ENCODE measurements at places on chromosomes 2 and 18.
A peak's percentile ranks its signal among the peaks of the same experiment; 100 is the strongest.

- DNase-seq = no peak
Observed at GRCh38 chr2:177730792-177731191, 338.2 kb downstream of the AGPS start.

GRCh38 chr18:31497836-31498573, at the start of gene DSG2:
Gene DSG2, plus strand, starts transcription at chr18:31498177. Its CDS starts 75 bp downstream, at chr18:31498252.
- DNase-seq = peak; percentile 92

DNA sequence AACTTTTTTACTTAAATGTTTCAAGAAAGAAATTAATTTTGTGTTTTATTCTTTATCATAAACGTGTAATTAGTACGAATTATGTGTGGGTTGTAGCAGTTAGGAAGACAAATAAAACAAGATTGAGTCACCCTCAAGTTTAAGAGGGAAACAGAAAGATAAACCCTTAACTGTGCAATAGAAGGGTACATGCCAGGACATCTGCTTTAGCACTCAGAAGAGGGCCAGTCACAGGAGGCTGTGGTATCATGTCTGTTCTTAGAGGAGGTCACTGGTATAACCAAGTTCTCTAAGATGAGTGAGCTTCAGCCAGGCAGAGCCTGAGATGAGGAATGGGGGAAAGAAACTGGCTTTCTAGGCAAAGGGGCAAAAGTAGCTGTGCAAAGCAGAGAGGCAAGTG, 42.4 kb upstream of the GRHL1 start:
- no peak for DNase-seq

DNA sequence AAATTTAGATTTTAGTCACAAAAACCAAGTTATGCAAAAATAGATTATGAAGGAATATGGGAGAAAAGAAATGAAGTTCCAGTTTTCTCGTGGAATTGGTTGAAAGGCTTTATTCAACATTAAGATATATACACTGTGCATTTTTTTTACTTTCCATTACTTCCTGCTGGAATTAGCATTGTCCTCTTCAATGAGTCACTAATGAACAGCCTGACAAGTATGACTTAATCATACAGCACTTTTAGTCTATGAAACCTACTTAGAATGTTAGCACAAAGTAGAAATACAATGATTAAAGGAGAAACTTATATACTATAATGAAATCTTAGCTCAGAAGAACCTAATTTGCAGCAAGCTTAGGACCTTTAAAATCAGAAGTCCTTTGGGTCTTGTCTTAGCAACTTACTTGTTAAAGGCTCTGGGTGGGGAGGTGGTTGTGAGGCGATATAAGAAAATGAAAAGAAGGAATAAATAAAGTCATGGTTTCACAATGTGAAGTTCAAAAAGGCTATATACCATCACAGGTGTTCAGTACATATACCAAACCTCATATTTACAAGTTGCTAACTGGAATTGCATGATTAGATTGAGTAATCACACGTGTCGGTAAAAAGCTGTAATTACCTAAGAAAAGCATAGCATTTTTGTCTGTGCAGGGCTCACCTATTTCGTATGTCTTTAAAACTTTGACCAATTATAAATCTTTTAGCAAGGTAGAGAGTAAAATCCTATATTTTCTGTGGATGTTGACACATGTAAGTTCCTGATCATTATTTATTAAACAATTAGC, 236.8 kb downstream of the CAMKMT start:
- DNase-seq = no peak

DNA sequence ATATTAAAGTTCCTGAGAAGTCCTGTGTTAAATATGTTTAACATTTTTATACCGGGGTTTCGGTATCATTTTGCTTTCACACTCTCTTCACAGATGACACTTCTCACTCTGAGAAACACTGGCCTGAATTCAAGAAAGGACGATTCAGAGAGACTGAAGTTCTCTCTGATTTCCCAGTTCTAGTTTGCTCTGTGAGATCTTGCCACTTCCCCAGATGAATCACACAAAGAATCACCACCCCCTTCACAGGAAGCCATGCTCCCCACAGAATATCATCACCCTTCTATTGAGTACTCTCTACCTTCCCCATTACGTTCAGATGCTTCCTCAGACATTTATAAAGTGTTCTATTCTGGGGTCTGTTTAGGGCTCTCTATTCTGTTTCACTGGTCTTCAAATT, 16.1 kb upstream of the CD207 start:
- no peak for DNase-seq

GRCh38 chr2:240234503-240234951, 94.1 kb upstream of the OTOS start:
- no peak for DNase-seq

GRCh38 chr2:288758-289361, 969 bp upstream of the ALKAL2 start:
- no peak for DNase-seq

GRCh38 chr18:10566390-10566789, 40.6 kb downstream of the NAPG start:
- no peak for DNase-seq

GRCh38 chr2:64889803-64890202, 99.4 kb upstream of the SLC1A4 start:
- no peak for DNase-seq

DNA sequence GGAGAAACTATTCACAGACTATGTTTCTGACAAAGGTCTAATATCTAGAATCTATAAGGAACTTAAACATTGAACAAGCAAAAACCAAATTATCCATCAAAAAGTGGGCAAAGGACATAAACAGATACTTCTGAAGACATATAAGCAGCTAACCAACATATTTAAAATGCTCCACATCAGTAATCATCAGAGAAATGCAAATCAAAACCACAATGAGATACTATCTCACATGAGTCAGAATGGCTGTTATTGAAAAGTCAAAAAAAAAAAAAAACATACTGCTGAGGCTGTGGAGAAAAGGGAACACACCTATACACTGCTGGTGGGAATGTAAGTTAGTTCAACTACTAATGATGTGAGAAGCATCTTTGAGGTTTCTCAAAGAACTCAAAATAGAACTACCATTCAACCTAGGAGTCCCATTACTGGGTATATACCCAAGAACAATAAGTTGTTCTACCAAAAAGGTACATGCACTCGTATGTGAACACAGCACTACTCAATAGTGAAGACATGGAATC, 220.4 kb upstream of the TFPI start:
- no peak for DNase-seq

GRCh38 chr18:61031626-61032025, 301.6 kb upstream of the CDH20 start:
- DNase-seq = no peak

GRCh38 chr2:132747046-132747445, 77.0 kb upstream of the LYPD1 start:
- no peak for DNase-seq

GRCh38 chr18:24219561-24220317, 80.9 kb downstream of the CABYR start:
- DNase-seq = no peak

DNA sequence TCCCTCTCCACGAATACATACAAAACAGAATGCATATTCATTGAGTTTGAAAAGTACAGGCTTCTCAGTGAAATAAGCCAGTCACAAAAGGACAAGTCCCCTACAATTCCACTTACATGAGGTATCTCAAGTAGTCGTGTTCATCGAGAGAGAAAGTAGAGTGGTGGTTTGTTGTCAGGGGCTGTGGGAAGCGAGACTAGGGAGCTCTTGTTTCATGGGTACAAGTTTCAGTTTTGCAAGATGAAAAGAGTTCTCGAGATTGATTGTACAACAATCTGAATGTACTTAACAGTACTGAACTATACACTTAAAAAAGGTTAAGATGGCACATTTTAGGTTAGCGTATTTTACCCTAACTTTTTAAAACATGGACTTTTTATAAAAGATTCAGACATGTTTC, 71.5 kb upstream of the TTC39C start:
- no peak for DNase-seq

- no peak for DNase-seq
Observed at GRCh38 chr2:169131587-169132512, 62.5 kb downstream of the DHRS9 start.

- DNase-seq = no peak
Observed at GRCh38 chr2:55590810-55591440, 26.5 kb downstream of the PPP4R3B start.

GRCh38 chr2:187404431-187405110, 43.5 kb downstream of the CALCRL start:
- no peak for DNase-seq

DNA sequence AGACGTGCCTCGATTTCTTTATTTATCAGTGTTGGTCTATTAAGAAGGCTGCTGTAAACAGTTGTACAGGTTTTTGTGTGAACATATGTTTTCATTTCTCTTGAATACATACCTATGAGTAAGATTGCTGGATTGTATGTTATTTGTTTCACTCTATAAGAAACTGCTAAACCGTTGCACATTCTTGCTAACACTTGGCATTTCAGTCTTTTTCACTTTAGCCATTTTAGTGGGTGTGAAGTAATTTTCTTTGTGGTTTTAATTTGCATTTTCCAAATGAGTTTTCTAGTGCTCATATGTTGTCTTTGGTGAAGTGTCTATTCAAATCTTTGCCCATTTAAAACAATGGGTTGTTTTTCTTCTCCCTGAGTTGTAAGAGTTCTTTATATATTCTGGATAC, 221.5 kb upstream of the SMAD7 start:
- no peak for DNase-seq

GRCh38 chr2:200305797-200306195, 697 bp upstream of the SPATS2L start:
- DNase-seq = peak; percentile 52

GRCh38 chr2:23239374-23239773, 145.6 kb upstream of the KLHL29 start:
- DNase-seq = no peak

- DNase-seq = peak; percentile 22
Observed at GRCh38 chr2:20544153-20544747, 97.4 kb downstream of the RHOB start.

- DNase-seq = no peak
Observed at GRCh38 chr18:70720607-70721006, 431.8 kb downstream of the SOCS6 start.

- DNase-seq = no peak
Observed at GRCh38 chr2:177093371-177093770, 119.2 kb upstream of the HNRNPA3 start.

GRCh38 chr2:24403168-24403831, 43.0 kb upstream of the ITSN2 start:
- no peak for DNase-seq

DNA sequence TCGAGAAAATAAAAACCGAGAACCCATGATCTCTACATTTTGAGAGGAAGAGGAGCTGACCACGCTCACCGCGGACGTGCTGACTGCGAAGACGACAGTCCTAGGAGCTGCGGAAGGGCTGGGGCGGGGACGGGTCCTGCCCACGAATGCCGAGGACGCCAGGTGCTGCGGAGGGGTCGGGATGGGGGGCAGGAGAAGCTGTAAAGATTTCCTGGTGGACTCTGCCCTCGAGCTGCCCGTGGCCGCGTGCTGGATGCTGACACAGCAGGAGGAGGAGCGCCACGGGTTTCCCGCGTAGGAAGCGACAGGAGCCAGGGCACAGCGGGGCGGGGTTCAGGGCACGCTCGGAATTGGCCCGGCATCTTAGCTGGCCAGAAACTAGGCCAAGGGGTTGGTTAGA, 22.2 kb downstream of the ZSCAN30 start:
- DNase-seq = peak; percentile 62

- DNase-seq = no peak
Observed at GRCh38 chr2:160934991-160935390, 225.2 kb upstream of the TANK start.

GRCh38 chr18:38576349-38576748, 1010.8 kb upstream of the CELF4 start:
- no peak for DNase-seq

DNA sequence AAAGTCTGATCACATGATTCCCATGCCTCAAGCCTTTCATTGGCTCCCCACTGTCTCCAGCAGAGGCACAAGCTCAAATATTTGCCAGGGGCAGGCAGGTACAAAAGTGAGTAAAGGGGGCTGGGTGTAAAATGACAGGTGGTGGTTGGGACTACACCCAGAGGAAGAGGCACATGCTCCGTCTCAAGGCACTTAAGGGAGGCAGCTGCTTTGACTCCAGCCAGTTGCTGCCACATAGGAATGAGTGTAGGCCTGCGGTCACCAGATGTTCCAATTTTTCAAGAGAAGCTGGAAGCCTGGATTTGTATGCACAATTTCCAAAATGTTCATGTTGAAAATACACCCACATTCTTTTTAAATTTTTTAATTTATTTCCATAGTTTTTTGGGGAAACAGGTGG, 164.4 kb downstream of the UPP2 start:
- no peak for DNase-seq

DNA sequence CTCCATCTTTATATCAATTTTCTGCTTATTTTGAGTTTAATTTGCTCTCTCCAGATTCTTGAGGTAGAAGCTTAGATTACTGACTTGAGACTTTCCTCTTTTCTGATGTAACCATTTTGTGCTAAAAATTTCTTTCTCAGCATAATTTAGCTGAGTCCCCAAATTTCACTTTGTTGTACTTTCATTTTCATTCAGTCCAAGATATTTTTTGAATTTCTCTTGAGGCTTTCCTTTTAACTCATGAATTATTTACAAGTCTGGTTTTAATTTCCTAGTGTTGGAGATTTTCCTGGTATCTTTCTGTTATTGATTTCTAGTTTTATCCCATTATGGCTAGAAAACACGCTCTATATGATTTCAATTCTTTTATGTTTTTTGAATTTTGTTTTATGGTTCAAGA, 144.7 kb upstream of the PGAP1 start:
- DNase-seq = no peak

- DNase-seq = no peak
Observed at GRCh38 chr2:105126336-105126735, 88.5 kb downstream of the MRPS9 start.

- DNase-seq = no peak
Observed at GRCh38 chr2:206260188-206261012, 14.1 kb upstream of the ZDBF2 start.

DNA sequence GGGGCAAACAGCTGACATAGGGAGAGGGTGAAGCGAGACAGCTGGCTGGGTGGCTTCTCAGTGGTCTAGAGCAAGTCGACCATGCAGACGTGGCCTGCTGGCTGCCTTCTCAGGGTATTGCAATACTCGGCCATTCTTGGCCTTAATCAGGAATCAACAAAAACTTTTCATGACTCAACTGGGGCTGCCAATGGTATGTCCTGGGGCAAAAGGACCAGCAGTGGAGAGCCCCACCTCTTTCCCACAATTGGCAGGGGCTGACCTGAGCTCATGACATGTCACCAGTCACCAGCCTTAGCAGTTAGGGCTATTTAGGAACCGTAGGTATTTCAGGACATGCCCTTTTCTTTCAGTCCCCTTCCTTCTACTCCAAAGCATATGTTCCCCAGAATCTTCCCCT, 19.1 kb downstream of the PLA2R1 start:
- no peak for DNase-seq

DNA sequence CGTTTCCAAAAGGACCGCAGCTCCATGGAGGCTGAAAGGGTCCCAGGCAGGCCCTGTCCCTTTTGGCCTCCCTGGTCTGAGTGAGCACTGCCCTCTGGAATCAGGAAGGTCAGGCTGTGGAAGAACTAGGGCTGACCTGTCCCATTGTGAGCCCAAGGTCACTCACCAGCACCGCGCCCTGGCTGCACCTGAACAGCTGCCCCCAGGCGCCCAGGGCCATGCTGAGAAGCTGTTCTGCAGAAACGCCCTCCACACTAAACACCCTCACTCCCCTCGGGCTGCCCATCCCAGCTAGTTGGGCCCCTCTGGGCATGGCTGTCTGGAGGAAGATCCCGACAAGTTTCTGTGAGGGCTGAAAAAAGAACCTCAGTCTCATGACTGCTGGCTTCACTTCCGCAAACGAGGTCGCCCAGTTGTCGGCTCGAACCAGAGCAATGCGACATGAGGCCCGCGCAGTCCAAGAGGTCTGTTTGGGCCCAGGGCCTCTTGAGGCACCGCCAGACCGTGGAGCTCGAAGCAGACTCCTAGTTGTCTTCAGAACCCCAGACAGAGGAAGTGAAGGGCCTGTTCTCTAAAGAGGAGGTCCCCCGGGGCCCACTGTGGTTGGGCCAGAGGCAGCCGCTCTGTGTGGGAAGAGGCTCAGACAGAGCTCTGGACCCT, 64.4 kb downstream of the INPP5D start:
- DNase-seq = peak; percentile 19

Data from mucosa of descending colon (tissue), 3 donors.